ENCODE measurements at places on chromosomes 5 and 9.

- DNase-seq = no peak
Measured at GRCh38 chr5:157800137-157800536, 56.6 kb downstream of the LSM11 start.

DNA sequence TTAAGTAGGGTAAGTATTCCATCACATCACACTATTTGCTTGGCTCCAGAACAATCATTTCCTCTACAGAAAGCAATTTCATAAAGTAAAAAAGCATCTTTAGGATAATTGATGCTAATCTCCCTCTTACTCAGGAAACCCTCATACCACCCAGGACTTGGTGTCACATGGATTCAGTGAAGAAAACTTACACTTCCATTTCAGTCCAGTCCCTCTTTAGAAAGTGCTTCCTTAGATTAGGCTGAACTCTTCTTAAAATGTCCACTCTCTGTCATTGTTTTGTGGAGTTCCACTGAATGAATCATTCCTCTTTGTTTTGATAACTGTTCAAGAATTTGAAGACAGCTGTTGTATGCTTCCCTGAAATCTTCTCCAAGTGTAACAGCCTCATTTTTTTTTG lies 144.0 kb upstream of the ZNF462 start:
- DNase-seq = peak; percentile 10

- no peak for DNase-seq
Measured at GRCh38 chr5:26388976-26389375, 649.4 kb downstream of the CDH9 start.

- no peak for DNase-seq
Measured at GRCh38 chr9:126617823-126618165, 4.1 kb downstream of the LMX1B start.

DNA sequence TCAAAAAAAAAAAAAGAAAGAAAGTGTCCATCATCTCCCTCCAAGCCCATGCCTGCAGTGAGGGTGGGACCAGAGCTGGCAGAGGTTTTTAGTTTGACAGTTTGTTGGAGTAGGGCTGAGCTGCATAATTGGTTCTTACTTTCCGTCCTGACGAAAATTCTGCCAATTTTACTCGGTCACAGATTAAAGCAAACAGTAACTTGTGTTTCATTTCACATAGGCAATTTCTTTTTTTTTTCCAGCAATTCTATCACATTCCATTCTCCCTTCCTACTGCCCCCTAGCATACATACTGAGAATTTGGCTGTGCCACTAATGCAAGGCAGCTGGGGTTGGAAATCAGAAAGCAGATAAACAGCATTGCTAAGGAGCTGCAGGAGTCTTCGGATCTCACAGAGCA lies 132.4 kb downstream of the FRMD3 start:
- DNase-seq = no peak

- no peak for DNase-seq
Measured at GRCh38 chr5:54438620-54439389, 16.7 kb upstream of the HSPB3 start.

GRCh38 chr5:173394701-173395100 lies 66.5 kb upstream of the STC2 start:
- no peak for DNase-seq

DNA sequence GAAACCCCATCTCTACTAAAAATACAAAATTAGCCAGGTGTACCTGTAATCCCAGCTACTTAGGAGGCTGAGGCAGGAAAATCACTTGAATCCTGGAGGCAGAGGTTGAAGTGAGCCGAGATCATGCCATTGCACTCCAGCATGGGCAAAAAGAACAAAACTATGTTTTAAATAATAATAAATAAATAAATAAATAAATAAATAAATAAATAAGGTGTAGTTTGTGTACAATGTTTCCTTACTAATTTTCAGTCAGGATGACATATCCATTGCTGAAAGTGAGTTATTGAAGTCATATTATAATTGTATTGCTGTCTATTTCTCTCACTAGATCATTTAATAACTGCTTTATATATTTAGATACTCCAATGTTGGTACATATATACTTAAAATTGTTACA lies 581.5 kb upstream of the DAB2 start:
- DNase-seq = no peak

GRCh38 chr9:96553070-96553469 lies 66.6 kb downstream of the CDC14B start:
- no peak for DNase-seq

GRCh38 chr9:109328978-109329637 lies 8.2 kb upstream of the EPB41L4B start:
- DNase-seq = no peak

GRCh38 chr9:76758476-76758875 lies 5.8 kb upstream of the PCA3 start:
- no peak for DNase-seq

GRCh38 chr5:10192309-10192708 lies 57.4 kb downstream of the ATPSCKMT start:
- DNase-seq = peak; percentile 72

Data from HTR-8/SVneo (cell line).